ENCODE measurements at places on chromosomes 2 and 18. TPM values are rescaled to one million over a fixed set of nuclear protein-coding genes. Genes with fewer than 3 reads are reported as not detected.

MERTK gene
- total RNA-seq: 6.7 TPM

DNA sequence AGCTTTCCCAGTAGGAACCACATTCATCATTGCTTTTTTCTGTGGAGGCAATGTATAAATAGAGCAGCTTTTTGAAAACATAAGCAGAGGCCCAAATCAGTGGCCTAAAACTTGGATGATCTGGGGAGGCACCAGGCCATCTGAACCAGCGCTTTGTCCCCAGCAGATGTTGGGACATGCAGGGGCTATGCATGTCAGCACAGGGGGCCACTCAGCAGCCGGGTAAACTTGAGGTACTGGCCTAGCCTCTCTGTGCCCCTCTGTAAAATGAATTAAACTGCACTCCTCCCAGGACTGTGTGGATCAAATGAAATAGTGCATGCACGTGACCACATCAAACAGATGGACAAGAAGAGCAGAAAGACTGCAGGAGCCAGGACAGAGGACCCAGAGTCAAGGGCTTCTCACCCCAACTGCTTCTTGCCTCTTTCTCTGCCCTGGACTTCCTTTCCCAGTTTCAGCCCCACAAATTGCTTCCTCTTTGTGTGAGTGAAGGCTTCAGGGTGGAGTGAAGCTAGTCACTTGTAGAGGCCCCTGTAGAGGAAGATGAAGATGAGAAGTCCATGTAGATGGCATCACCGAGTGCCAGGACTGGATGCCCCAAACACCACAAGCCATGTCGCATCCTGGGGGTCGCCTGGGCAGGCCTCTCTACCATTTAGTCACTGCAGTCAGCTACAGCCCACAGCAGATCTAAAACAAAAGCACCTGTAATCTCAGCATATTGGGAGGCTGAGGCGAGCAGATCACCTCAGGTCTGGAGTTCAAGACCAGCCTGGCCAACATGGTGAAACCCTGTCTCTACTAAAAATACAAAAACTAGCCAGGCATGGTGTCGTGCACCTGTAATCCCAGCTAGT lies 53.2 kb downstream of the IMPA2 start:
- DNase-seq: no peak

GRCh38 chr2:158578703-158579330 lies 122.1 kb downstream of the PKP4 start:
- no peak for DNase-seq

PIKFYVE gene
- total RNA-seq: 34.2 TPM

DNA sequence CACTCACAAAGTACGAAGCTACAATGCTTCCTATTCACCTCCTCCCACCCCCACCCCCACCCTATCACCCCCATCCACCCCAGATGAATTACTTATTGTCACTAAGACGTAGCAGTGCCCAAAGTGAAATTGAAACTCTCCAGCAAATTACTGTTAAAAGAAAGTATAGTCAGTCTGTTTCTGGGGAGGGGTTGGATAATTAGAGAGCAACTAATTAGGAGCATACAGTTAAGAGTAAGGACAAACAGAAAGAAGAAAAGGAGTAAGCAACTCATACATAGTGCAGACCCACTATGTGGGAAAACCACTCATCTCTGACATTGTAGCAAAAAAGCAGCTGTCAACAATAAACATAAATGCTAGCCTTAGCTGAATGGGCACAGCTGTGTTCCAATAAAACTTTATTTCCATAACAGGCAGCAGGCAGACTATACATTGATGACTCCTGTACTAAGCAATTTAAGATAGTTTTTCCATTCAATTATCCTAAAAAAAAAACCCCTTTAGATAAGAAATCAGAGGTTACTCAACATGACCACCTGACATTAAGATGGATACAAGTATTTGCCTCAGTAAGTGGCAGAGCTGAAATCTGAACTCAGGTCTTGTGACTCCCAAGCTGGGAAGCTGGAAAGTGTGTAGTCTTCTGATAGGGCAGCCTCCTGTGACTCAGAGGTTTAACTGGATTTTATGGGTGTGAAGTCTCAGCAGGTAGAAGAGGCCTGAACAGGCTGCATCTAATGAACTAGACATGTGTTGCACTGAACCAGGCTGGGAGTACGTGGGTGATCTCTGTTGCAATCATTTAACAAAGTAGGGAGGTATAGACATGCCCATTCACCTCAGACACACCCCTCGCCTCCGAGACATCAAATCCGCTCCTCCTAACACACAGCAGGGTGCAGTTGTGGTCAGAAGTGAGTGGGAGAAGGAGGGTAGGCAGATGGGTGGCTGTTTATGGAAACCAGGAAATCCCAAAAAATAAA lies 171.8 kb upstream of the KLF7 start:
- DNase-seq: no peak

SNORC gene
- total RNA-seq: 0.33 TPM

- peak; percentile 89 for DNase-seq
These were observed at the start of gene FEZ2 for GRCh38 chr2:36597532-36598377. FEZ2 (minus strand) TSS chr2:36598168; CDS start chr2:36598142, 26 bp downstream.

DNPEP gene
- total RNA-seq: 33.1 TPM

DNA sequence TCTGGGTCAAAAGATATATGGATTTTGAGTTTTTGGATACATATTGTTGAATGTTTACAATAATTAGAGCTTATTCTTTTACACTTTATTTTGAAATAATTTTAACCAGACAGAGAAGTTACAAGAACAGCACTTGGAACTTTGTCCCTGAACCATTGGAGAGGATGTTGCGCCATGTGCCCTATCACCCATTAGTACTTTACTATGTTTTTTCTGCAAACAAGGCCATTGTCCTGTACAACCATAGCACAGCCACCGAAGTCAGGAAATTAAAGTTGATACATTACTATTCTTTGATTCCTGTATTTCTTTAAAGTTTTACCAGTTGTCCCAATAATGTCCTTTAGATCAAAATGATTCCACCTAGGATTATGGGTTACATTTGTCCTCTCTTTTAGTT lies 188.8 kb downstream of the ACKR3 start:
- DNase-seq: no peak

Data from SJCRH30 (cell line).